Mammary epithelial cell (primary cell): ENCODE measurements at places on chromosomes 13 and 19.

- no peak for DNase-seq
Observed at GRCh38 chr19:9309974-9310446, 372 bp upstream of the ZNF699 start.

- no peak for DNase-seq
Observed at GRCh38 chr13:112623051-112623711, 35.2 kb upstream of the TUBGCP3 start.

DNA sequence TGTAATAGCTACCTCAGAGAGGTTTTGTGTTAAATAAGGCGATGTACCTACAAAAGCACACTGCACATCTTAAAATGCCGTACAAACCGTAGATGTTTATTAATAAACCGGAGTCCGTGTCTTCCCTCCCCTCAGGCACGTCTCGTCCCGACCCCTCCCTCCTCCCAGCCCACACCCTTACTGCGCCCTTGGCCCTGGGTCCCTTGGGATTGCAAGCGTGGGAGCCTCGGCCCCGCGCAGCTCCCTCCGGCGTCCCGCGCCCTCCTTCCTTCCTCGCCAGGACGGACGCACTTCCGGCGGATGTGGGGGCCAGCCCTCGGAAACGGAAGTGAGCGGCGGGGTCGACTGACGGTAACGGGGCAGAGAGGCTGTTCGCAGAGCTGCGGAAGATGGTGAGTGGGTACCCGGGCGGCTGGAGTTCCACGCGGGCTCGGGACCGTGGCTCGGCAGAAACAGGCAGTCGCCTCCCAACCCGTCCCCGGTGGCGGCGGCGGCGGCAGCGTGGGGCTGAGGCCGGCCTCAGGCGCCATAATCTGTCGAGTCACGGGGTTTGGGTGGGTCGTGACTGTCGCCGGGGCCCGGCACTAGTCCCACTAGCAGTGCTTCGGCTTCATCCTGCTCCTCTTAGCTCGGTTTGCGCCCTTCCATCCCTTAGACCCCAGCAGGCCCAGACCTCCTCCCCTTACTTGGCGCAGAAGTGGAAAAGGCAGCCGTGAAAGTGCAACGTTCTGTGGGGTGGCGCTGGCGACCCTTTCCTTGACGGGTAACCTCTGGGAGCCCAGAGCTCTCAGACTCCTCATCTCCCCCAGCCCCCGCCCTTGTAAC is at the start of gene POMP:
Gene POMP (plus strand): TSS at position 335 of the 825 bp plus-strand sequence. CDS start 55 bp downstream, at position 390.
- peak; percentile 86 for DNase-seq

DNA sequence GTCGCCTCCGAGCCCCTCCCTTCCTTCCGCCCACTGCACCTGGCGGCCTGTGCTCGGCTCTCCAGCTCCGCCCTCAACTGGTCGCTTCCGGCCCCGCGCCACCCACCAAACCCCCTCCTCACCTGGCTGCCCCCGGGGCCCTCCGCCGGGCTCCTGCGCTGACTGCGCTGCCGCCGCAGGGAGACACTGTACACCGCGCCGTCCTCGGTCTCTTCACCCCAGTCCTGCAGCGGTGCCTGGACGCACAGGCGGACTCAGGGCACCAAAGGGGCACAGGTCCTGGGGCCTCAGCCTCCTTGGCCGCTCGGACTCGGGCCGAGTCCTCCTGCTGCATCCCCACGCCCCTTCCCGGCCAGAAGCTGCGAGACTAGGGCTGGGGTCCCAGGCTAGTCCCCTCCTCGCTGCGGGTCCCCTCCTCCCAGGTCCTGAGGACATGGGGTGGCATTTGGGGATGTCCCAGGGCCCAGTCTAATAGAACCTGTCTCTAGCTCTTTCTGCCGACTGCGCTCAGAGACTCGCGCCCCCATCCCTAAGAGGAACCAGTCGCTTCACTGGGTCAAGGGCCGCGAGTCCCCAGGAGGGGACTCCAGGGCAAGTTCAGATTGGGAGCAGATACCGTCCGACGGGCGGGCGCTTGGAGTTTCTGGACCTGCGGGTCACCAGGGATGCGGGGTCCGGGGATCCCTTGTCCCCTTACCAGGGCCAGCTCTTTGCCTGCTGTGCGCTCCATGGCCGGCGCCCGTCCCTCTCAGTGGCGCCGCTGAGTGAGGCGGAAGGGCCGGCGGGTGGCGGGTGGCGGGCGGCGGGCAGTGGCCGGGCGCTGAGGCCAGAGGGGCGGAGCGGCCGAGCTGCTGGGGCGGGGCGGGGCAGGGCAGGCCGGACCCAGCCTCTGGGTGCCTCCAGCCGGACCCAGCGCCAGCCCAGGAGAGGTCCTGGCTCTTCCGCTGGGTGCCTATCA is at the start of gene RGL3:
Gene RGL3 (minus strand): TSS at position 766 of the 958 bp plus-strand sequence. CDS start 36 bp downstream, at position 730.
- no peak for DNase-seq

- DNase-seq: no peak
Observed at GRCh38 chr13:32243695-32244094, 71.5 kb downstream of the ZAR1L start.

DNA sequence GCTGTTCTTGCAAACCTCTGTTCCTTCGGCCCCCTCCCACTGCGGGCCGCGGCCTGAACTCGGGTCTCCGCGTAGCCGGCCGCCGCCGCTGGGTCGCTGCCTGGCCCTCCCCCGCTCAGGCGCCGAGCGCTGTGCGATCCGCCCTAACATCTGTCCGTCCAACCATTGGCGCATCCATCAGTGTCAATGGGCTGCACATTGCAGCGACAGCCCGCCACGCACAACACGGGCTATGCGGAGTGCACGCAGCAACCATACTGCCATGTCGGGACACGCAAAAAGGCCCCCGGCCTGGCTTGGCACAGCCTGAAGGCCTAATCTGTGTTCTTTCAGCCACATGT is 2.6 kb upstream of the TSHZ3 start:
- DNase-seq: no peak

- DNase-seq: no peak
Observed at GRCh38 chr13:91647361-91647990, 249.1 kb downstream of the GPC5 start.

- peak; percentile 60 for DNase-seq
Observed at GRCh38 chr19:46890423-46891170, 29.8 kb downstream of the ARHGAP35 start.

GRCh38 chr13:74070513-74070912 is 63.7 kb downstream of the KLF12 start:
- DNase-seq: no peak

- DNase-seq: no peak
Observed at GRCh38 chr13:113746143-113746525, 12.9 kb upstream of the TMEM255B start.

DNA sequence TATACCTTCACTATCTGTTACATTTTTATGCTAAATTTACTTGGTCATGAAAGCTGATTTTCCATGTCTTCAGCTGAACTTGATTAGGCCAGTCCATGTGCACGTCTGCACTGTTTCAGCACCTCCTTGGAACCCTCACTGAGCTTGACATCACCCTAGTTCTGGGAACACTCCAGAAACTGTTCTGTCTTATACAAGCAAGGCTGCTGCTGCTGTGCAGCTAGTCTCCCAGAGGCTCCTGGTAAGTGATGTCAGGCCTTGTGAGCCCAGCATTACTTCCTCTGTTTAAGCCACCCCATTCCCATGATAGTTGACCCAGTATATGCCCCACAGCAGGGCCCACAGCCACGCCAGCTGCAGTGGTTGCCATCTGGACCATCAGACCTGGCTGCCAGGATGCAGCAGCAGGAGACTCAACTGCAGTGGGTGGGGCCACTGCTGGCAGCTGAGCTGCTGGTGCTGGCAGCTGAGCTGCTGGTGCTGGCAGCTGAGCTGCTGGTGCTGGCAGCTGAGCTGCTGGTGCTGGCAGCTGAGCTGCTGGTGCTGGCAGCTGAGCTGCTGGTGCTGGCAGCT is 90.5 kb upstream of the AKAP11 start:
- no peak for DNase-seq

DNA sequence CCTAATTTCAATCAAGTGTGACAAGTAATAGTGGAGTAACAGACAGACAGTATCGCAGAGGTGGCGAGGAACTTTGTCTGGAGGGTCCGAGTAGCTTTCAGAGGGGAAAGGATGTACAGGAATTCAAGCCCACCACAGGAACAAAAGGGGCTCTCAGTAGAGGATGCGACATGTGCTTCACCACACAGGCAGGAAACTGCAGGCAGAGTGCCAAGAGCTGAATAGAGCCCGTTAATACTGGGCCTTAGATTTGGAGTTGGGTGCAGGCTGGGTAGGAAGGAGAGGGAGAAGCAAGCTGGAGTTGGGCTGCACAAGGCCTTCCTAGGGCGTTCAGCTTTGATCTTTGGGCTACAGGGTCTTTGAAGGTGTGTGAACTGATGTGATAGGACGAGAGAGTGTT is 1.2 kb downstream of the CCDC70 start:
- no peak for DNase-seq

GRCh38 chr19:35540356-35540927 is 5.0 kb upstream of the TMEM147 start:
- no peak for DNase-seq

DNA sequence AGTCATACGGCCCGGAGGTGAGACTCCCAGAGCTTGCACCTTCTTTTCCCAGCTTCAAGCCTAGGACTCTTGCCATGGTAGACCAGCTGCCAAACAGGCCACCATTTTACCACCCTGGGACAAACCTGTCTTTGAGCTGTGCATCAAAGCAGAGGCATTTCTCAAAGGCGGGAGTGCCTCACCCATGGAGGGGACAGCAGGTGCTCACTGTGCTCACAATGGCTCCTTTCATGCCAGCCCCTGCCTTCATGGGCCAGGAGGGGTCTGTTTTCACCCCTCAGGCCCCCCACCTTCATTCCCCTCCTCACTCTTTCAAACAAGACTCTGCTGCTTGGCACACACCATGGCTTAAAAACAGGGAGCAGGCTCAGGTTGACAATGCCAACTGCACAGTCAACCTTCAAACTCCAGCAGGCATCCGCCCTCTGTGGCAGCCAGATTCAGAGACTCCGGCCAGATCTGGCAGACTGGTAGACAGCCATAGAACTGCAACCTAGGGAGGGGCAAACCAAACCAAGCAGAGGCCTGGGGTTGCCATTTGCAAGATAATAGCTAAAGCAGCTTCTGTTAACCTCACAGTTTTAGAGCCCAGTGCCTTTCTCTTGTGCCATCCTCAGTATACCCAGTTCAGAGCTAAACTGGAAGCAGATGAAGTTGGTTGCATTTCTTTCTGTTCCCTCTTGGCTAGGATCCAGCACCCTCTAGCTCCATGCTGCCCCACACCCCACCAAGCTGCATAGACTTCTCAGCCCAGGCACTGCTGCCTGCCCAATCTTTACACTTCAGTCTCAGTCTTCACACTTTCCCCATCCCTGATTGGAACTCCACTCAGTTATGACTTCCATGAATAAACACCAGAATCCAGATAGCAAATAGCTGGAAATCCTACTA is 93.9 kb upstream of the SPATA13 start:
- DNase-seq: no peak

GRCh38 chr13:110436786-110437370 is 124.6 kb downstream of the RAB20 start:
- no peak for DNase-seq
